ENCODE measurements at places on chromosomes 3 and 15.

DNA sequence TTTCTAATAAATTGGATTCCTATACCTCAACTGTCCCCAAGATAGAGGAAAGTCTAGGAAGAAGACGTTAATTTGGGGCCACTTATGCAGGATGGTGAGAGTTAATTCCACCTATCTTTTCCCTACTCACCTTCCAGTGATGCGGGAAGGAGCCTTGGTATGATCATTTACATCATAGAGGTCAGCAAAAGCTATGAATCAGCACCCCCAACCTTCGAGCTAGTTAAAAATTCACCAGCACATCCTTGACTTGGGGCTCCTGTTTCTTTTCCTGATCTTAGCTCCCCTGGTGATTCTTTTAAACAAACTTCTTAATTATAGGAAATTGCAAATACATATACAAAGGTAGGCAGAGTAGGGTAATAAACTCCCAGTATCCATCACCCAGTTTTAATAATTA, 366.6 kb downstream of the SOX2 start:
- no peak for DNase-seq

DNA sequence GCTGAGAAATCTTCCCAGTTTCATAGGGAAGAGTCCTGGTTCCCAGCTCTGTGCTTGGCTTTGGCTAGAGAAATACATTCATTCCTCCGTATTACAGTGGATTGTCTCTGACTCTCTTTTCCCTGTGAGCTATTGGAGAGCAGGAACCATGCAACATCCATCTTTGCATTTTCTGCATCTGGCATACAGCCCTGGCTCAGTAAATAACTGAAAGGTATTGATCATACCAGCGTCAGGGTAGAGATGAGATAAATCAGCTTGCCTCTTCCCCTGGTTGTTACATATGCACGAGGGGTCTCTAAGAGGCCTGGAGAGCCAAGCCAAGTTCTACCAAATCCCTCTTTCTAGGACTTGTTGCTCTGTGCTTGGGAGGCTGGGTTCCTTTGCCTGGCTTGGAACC, 35.2 kb downstream of the FOXB1 start:
- no peak for DNase-seq

DNA sequence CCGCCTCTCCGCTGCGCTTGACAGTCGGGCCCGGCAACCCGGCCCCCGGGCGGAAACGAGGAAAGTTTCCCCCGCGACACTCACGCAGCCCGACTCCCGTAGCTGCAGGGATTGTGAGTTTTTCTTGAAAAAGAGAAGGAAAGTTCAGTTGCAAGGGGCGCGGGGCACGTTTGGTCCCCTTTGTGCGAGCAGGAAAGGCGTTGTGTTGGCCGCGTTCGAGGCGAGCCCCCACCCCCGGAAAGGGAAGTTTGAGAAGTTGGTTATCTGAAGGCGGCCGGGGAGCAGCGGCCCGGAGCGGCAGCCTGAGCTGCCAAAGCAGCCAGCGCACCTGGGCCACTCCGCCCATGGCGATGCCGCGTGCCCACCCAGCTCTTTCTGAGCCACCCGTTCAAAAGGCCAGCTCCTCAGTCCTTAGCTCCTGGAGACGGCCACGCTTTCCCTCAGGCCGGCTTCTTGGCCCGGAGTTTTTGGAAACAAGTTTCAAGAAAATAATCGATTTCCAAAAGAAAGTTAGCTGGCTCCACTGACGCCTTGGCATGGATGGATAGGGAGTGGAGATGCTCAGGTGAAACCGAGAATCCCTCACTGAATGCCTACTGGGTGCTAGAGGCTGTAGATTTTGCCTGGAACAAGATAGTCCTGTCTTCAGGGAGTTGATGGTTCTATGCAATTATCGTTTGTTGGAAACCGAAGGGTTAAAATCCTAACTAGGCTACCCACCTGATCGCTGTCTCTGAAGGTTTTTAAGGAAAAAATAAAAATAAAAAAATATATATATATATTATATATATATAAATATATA, 832 bp downstream of the TGFBR2 start:
- peak; percentile 52 for DNase-seq

DNA sequence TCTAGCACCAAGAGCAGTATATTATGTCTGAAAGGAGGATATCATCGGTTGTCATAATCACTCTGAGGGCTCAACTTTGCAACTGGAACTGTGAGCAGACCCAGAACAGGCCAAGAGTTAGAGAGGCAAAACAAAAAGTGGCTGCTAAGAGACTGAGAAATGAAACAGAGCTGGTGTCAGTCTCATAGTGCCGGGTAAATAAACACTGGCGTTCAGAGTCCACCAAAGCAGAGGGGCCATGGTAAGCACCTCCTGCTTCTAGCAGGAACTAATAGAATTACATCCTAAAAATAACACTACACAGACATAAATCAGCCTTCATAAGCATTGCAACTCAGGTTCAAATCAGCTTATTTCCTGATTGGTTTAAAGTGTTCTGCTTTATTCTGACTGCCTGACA, 10.3 kb upstream of the IL12A start:
- no peak for DNase-seq

DNA sequence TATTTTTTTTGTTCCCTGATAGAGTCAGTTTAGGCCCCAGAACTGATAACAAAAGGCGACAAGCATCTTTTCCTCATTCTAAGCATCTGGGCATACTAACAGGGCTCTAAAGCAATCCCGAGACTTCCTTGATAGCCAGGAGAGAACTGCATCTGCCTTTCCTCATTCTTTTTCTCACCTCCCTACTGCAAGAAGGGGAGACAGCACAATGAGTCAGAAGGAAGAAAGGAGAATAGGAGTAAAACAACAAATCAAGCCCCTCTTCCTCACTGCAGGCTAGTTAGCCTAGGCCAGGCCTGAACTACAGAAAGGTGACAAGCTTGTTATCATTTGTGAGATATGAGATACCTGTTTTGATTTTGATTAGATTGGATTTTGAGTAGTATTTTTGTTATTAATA, 97.9 kb downstream of the NAALADL2 start:
- no peak for DNase-seq

GRCh38 chr15:81516461-81516860, 142.4 kb upstream of the TMC3 start:
- DNase-seq = no peak

DNA sequence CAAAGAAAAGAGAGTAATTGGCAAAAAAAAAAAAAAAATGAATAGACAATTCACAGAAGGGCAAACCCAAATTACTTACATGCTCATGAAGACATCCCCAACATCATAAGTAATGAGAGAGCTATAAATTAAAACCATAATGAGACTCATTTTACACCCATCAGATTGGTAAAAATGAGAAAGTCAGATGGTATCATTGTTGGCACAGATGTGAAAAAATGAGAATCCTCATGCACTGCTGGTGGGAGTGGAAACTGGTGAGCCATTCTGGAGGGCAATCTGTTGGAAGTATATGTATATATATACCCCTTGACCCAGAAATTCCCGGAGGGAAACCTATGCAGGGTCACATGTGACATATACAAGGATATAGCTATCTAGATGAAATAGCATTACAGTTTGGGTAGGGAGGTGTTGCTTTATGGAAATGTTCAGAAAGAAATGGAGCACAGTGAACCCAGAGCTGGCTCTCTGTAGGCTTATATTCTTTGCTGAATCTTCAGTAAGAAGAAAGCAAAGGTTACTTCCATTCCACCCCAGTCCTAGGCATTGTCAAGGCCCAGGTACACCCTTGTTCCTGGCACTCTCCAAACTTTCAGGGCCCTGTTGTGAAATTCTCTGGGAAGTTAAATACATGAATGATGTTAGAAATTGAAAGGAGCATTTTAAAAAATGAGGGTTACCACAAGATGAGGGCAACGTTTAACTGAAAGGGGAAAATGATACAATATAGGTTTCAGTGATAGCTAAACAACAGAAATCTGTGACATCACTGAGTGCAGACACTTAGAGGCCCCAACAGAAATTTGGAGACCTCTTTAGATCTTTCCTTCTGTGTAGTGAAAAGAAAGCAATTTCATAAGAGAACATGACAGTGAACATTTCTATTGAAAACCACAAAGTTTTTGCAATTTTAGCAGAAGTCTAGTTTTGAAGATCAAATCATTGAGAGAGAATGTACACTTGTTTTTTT, 132.7 kb upstream of the TPRG1 start:
- peak; percentile 24 for DNase-seq

- no peak for DNase-seq
Observed at GRCh38 chr3:24199300-24199699, 254.2 kb downstream of the NR1D2 start.

- DNase-seq = no peak
Observed at GRCh38 chr3:102000620-102001209, 151.4 kb downstream of the NFKBIZ start.

- DNase-seq = no peak
Observed at GRCh38 chr3:80113331-80113730, 345.5 kb upstream of the ROBO1 start.

DNA sequence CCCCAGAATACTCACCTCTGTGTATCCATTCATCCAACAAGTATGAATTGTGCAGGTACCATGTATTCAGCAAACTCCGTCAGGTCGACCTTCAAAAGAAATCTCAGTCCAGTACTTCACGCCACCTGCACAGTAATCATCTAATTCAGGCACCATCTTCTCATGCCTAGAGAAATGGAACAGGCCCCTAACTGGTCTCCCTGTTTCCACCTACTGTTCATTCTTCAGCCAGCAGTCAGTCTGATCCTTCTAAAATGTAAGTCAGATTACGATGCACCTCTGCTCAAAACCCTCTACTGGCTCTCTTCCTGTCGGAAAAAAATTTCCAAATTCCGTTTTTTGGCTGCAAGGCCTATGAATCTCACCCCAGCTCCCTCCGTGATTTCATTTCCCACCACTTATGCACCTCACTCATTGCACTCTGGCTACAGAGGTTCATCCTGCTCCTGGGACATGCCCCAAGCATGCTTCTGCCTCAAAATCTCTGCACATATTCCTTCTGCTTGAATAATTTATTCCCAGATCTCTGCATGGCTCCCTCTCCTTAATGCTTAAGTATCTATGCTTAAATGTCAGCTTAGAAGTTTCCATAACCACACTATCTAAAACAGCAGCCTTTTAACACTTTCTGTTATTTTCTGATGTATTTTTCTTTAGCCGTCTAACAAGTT, 47.5 kb upstream of the PPP2R3A start:
- DNase-seq = no peak

DNA sequence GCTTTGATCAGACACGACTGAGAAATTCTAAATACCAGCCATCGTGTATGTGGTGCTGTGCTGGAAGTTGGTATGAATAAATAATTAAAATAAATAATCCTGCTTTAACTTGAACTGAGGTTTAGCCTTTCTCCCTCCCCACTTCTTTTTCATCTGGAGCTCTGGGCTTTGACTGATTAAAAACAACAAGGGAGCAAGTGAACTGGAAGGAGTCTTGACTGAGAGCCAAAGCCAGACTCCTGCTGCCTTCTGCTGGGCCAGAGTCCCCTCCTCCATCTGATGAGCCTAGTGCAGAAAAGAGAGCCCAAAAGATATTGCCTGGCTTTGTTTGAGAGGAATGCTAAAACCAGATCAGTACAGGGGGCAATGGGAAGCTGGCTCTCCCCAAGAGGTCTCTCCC, 96.0 kb downstream of the CCNL1 start:
- no peak for DNase-seq

GRCh38 chr15:95875121-95875643, 455.3 kb upstream of the NR2F2 start:
- DNase-seq = peak; percentile 57

DNA sequence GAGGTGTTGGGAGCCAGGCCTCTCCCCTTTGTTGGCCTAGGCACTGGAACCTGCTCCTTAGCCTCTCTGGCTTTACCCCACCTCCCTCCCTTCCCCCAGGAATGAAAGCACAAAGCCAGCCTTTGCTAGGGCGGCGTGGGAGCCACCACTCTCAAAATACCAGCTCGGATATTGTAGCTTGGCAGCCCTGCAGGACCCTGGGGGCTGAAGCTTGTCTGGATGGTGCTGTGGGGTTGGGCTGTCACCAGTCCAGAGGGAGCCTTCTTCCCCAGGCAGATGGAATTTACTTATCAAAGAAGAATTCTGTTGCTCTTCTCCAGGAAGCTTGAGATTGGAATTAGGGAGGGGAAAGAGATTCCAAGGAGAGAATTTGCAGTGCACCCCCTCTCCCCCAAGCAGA, 14.9 kb upstream of the GRM2 start:
- no peak for DNase-seq

DNA sequence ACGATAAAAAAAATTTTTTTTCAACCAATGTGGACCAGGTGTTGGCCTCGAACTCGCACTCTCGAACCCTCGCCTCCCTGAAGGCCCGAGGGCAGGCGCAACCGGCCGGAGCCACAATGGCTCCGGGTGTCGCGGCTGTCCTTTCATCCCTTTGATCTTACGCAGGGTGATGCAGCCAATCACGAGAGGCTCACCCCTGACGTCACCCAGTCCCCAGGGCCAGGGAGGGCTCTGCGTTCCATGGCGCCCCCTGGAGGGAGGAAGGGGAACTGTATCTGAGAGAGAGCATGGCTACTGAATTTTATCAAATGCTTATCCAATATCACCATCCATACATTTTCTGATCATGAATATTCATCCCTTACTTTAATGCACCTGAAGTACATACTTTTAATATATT, 15.4 kb upstream of the GMNC start:
- DNase-seq = no peak

GRCh38 chr15:67839499-67839928, 331 bp downstream of the RNU6-1 start:
- DNase-seq = peak; percentile 62

DNA sequence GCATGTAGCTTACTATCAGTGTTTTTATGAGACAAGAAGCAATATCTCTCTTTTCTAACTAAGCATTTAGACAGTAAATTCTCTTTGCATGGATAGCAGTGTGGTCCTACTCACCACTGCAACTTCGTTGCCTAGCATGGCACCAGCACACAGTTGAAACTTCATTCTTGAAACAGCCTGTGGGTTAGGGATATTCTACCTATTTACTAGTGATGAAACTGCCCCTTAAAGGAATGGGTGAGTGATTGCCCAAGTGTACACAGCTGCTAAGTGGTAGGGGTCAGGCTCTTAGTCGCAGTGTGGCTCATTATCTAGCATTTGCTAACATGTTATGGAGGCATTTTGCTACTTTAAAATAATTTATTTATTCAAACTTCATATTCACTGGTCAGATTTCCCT, 78.4 kb downstream of the CHL1 start:
- DNase-seq = no peak

- peak; percentile 71 for DNase-seq
Observed at GRCh38 chr3:129121792-129122411, at the start of gene RAB43. RAB43 (minus strand) TSS chr3:129121804; CDS start chr3:129121489, 315 bp downstream.

DNA sequence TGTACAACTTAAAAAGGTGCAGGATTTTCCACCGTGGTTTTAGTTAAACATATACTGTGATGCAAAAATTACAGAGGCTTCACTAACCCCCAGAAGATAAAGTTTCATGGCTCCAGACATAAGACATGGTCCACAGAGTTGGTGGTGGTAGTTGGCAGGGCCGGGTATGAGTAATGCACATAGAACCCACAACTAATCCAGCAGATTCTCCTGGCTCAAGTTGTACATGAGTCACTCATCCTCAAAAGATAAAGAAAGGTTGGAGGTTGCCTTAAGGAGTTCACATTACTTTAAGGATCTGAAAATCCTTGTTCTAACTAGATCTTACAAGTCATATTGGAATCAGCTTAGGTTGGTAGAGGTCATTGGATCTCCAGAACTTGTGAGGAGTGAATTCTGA, 98.3 kb upstream of the ZBTB20 start:
- DNase-seq = no peak

GRCh38 chr3:184426691-184427141, 46.9 kb downstream of the CHRD start:
- DNase-seq = no peak

Data from Kasumi-1 (cell line).